ENCODE measurements at places on chromosomes 1 and 21. TPM values are rescaled to one million over a fixed set of nuclear protein-coding genes. Genes with fewer than 3 reads are reported as not detected.

UBL4B gene
- not detected for total RNA-seq

DNA sequence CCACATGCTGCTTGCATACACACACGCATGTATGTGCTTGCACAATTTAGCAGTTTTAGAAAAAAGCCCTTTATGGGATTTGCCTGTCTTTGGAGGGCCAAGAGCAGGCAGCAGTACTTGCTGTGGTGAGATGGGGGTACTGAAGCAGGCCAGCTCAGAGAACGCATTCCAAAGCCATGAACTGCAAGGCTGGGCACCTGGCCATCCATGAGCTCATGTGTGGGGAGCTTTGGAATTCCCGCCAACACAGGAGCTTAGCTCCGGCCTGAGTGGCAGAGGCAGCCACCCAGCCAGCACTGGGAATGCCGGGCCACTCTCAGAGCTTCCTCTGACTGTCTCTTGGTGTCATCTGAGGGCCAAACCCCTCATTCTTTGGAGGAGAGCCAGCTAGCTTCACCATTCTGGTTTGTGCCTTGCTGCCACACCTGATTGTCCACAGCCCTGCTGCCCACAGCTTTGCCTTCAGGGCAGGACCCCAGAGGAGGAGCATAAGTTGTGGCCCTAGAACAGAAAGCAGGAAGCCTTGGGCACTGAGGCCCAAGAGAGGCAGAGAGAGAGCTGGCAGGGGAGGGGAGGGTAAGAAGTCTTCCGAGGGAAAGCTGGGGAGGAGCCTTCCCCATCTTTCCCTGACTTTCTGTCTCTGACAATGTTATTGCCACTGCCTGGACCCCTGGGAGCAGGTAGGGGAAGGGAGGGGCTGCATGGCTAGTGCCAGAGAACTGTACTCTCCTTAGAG lies 92.1 kb upstream of the POU3F1 start:
- DNase-seq: no peak

NCAM2 gene
- not detected for total RNA-seq

DNA sequence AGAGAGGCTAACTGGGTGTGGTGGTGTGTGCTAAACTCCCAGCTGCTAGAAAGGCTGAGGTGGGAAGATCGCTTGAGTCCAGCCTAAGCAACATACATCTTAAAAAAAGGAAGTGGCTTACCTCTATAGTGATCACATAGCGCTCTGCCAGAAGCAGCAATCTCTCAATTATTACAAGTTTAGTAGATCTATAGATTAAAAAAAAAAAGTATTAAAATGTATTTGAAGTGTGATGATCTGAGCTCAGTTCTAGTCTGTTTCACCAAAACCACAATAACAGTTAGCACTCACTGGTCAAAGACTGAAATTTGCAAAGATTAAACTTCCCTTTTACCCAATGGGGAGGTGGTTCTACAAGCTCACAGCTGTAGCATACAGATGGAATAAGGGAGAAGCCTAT lies 76.3 kb downstream of the USP24 start:
- no peak for DNase-seq

LRRC38 gene
- not detected for total RNA-seq

GRCh38 chr1:41819069-41819468 lies 99.7 kb downstream of the HIVEP3 start:
- no peak for DNase-seq

GRCh38 chr21:29196670-29197191 lies 66.3 kb downstream of the MAP3K7CL start:
- DNase-seq: no peak

RUNX3 gene
- total RNA-seq: 1.3 TPM

DNA sequence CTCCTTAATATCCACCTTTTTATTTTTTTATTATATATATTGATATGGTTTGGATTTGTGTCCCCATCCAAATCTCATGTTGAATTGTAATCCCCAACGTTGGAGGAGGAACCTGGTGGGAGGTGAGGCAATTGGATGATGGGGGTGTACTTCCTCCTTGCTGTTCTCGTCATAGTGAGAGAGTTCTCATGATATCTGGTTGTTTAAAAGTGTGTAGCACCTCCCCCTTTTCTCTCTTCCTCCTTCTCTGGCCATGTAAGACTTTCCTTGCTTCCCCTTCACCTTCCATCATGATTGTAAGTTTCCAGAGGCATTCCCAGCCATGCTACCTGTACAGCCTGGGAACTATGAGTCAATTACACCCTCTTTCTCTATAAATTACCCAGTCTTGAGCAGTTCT lies 22.7 kb upstream of the CCSAP start:
- no peak for DNase-seq

DNA sequence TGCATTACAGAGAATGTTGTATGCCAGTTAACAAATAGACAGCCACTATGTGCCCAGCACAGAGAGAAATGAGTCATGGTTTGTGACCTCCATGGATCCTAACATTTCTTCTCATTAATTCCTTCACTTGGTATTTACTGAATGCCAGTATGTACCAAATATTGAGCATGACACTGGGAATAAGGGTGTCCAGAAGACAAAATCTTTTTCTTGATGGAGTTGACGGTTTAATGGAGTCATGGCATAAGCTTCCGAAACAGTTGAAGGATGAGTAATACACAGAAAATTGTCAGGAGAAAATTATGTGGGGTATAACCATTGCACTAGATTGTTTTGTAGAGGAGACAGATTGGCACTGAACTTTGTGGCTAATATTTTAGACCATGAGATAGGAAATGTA lies 36.9 kb downstream of the PTGFR start:
- DNase-seq: no peak

DNA sequence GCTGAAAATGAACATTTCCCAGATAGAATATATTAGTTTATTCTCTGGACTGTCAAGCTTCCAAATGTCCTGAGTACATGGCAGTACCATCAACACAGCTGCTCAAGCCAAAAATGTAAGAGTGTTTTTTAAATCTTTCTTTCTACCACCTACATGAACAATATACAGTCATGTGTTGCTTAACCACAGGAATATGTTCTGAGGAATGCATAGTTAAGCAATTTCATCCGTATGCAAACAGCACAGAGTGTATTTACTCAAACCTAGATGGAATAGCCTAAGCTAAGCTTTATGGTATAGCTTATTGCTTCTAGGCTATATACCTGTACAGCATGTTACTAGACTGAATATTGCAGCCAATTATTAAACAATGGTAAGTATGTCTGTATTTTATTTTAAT lies 561.9 kb upstream of the ADGRL4 start:
- no peak for DNase-seq

DNA sequence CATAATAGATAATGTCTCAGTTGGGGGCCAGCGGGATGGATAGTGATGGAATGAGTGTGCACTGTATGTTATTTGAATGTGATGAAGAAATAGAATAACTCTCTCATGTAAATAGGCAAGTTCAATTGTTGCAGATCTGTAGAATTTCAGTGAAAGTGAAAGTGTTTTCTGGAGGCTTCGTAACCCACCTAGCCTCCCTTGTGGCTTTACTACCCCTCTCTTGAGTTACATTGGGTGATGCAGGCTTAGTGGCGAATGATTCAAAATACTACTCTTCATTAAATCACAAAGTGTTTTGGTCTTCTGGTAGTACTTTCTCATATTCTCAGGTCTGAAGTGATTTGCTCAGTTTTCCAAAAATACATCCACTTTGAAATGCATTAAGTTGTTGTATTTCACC lies 411.9 kb downstream of the ZP4 start:
- no peak for DNase-seq

GRCh38 chr1:86822459-86822858 lies 91.5 kb downstream of the SELENOF start:
- no peak for DNase-seq

DNA sequence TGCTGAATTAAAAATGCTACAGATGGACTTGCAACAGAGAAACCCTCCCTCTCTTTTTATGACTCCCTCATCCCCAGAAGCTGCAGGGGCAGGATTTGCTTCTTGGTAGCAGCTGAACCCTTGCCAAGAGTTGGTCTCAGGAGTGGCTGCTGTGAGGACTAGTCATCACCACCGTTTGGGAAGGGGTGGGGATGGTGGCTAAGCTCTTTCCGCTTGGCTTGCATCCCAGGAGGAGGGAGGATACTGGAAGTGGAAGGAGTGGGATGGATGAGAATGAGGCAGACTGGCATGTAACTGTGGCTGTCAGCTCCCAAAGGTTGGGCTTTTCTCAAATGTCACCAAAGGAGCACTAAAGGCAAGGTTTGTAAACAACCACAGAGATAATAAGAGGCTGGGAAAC lies 50.8 kb upstream of the COL24A1 start:
- DNase-seq: peak; percentile 63

PTCH2 gene
- total RNA-seq: 0.76 TPM

GRCh38 chr1:42165511-42166210 lies 1.1 kb upstream of the GUCA2A start:
- peak; percentile 95 for DNase-seq

DNA sequence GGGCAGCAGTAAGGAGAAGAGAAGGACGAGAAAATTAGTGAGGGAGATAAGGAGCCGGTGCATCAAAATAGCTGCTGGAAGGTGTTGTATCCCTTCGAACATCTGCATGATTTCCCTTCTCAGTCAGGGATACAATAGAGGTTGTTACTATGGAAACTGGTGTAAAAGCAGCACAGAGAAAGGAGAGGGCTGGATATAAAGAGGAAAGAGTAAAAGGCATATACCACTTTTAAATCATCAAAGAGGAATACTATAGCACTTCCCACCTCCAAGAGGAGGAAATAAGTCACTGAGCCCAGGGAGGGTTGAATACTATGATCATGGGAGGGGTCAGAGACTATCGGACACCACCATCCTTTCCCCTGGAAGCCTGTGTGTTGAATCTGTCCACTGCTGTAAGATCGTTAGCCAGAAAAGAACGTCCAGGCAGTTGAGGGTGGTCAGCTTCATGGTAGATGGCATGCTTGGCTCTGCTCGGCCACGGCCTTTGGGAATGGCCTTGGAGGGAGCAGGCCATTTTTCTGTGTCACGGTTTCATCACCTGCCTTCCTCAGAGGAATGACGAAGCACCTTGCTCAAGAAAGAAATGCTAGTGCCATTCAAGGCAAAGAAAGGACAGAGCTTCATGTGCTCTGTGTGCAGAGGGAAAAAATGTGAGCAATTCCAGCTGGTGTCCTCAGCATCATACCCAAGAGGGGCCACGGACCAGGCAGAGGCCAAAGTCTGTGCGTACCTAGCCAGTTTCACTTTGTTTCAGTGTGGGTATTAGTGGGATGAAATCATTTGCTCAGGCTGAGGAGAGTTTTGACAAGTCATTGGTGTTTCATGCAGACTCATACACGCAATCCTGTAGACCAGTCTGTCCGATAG lies 64.2 kb downstream of the IRF2BP2 start:
- DNase-seq: no peak

GRCh38 chr1:224767031-224767430 lies 150.9 kb downstream of the CNIH3 start:
- DNase-seq: no peak

CYP4A11 gene
- total RNA-seq: not detected

DNA sequence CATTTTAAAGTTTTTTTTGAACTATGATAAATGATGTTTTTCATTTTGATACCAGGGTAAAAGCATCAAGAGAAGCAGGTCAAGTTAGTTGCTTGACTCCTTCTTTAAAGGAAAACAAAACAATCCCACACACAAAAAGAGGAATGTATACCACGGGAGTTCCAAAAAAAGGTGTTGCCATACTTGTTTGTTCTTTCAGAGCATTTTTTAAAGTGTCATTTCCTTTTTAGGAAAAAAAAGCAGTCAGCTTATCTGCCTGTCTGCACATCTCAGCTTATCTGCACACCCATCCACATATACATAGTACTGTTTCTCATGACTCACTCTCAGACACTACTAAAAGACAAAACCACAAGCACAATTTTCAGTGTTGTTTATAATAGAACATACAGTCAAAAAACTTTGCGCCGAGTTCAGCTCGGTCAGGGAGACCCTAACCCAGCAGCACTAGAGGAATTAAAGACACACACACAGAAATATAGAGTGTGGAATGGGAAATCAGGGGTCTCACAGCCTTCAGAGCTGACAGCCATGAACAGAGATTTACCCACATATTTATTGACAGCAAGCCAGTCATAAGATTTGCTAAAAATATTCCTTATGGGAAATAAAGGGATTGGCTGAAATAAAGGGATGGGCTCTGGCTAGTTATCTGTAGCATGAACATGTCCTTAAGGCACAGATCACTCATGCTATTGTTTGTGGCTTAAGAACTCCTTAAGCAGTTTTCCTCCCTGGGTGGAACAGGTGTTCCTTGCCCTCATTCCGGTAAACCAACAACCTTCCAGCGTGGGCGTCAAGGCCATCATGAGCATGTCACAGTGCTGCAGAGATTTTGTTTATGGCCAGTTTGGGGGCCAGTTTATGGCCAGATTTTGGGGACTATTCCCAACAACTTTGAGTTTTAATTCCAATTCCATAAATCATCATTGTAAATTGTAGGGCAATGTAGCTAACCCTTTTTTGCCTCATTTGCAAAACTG lies 11.4 kb upstream of the MNDA start:
- DNase-seq: no peak

DNA sequence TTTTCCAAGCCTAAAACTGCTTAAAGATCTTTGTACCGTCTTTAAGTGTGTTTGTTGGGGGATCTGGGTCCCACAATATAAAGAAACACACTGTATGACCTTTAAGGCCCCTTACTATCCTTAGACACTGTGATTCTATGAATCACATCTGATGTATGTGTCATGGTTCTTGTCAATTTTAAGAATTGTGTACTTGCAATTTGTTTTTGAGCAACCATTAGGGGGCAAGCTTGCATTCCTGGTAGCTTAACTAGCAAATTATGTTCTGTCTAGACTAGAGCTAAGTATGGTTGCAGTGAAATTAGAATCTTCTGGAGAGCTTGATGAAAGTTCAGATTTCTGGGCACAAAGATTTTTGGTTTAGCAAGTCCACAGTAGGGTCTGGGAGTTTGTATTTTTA lies 219.5 kb downstream of the TPR start:
- peak; percentile 43 for DNase-seq

- no peak for DNase-seq
These were observed 9.8 kb upstream of the SMAP2 start for GRCh38 chr1:40363721-40364120.

GRCh38 chr1:117627546-117628130 lies 21.8 kb downstream of the TENT5C start:
- DNase-seq: no peak

DNA sequence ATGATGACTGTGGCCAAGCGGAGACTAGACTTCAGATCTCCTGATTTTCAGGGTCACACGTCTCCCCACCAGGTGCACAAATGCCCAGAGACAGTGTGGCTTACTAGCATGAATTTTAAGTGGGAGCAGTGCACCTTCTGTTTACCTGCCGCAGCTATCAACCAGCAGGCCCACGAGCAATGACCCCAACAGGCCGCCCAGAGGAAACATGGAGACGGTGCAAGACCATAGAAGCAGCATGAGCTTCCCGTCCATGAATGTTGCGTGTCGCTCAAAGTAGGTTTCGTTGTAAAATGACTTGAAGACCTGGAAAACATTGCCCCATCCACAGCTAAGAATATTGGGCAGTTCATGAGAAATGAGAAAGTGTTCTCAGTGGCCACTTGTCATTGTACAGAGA lies 3.5 kb downstream of the SLC2A7 start:
- no peak for DNase-seq

BCAR3 gene
- total RNA-seq: 15.7 TPM

S100A2 gene
- total RNA-seq: 14.1 TPM

RIMKLA gene
- total RNA-seq: 1.3 TPM

LCE1F gene
- total RNA-seq: not detected

TBX19 gene
- total RNA-seq: 3.3 TPM

LAMC1 gene
- 368 TPM for total RNA-seq

GRCh38 chr1:56359056-56359455 lies 220.3 kb downstream of the PLPP3 start:
- no peak for DNase-seq
